ENCODE measurements at places on chromosomes 6 and 20. TPM values are rescaled to one million over a fixed set of nuclear protein-coding genes. Genes with fewer than 3 reads are reported as not detected.

DNA sequence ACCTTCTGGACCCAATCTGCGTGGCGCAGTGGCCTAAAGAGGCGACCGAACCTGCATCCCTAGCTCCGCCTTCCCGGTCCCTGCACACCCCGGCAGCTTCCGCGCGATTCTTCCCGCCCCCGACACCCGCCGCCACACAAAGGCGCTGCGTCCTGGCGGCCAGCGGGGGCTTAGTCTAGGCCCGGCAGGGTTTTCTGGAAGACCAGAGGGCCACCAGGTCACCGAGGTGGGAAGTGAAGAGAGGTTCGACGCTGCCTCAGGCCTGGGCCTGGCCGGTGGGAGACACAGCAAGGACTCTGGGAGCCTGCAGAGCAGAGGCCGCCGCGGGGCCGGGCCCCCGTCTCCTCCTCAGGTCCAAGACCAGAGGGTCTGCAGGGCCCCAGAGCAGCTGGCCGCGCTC, 154.9 kb downstream of the OR2B2 start:
- no peak for DNase-seq

DNA sequence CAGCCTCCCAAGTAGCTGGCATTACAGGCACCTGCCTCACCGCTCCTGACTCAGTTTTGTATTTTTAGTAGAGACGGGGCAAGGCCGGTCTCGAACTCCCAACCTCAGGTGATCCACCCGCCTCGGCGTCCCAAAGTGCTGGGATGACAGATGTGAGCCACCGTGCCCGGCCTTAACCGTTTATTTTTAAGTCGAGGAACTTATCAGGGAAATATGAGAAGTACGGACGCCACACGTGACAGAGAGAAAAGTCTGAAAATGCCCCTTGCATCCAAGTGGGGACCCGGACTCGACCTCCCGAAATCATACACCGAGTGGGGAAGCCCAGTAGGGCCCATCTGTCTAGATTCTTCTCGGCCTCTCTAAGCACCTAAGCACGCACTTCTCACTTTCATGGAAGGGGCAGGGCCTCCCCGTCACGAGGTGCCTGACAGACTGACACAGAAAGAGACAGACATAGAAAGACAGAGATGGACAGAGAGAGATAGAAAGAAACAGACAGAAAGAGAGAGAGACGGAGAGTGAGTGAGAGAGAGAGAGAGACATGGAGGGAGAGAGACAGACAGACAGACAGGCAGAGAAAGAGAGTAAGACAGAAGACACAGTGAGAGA, 756.5 kb upstream of the DEFB115 start:
- DNase-seq, result no peak

GRCh38 chr6:142013875-142014495, 118.7 kb upstream of the GJE1 start:
- DNase-seq, result no peak

Gene COL20A1
- 0.20 TPM for total RNA-seq

Gene BCAS1
- not detected for total RNA-seq

- no peak for DNase-seq
These were observed 87.9 kb upstream of the PRND start for GRCh38 chr20:4633780-4634179.

GRCh38 chr6:138593124-138593877, 94.0 kb upstream of the NHSL1 start:
- peak; percentile 99 for DNase-seq
